ENCODE measurements at places on chromosomes 4 and X.
A peak's percentile ranks its signal among the peaks of the same experiment; 100 is the strongest.

DNA sequence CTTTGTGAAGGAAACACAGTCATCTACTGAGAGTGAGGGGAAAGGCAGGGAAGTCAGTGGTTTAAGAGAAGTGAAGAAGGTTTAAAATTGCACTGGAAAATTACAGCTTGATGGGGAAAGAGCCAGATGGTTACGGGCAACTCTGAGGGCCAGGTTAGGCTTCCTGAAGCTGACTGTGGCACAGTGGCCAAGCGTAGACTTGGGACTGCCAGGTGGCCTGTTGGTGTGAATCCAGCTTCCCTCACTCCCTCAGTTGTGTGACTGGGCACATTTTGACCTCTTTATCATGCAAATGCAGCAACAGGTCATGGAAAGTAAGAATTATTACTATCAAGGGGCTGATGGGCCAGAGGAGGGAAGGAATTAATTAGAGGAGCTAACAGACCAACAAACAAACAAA is 390.1 kb downstream of the UNC5C start:
- DNase-seq: no peak
- no peak overlapping the region for H3K4me3 ChIP-seq
- peaks cover 26% of the 10 kb centered on the region for H3K4me1 ChIP-seq
- no peaks in the 10 kb centered on the region for H3K36me3 ChIP-seq

- DNase-seq: no peak
- H3K27ac ChIP-seq: no peak overlapping the region
- H3K4me1 ChIP-seq: peaks cover 24% of the 10 kb centered on the region
- peaks cover 5% of the 10 kb centered on the region for H3K36me3 ChIP-seq
- H3K4me3 ChIP-seq: no peak overlapping the region
Observed at GRCh38 chr4:123819362-123820035, 422.9 kb downstream of the SPRY1 start.

DNA sequence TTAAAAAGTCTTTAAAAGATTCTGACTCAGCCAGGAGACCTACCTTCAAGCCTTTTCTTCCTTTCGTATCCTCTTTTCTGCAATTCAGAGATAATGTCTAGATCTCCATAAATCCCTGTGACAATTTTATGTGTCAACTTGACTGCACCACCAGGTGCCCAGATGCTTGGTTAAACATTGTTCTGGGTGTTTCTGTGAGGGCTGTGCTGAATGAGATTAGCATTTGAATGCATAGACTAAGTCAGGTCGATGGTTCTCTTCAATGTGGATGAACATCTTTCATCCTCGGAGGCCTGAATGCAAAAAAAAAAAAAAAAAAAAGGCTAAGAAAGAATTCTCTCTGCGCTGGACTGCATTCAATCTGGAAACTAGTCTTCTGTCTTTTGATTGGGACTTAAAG is 1082.7 kb downstream of the NLGN4X start:
- H3K4me3 ChIP-seq: no peak overlapping the region
- H3K27me3 ChIP-seq: no peaks in the 10 kb centered on the region
- peaks cover 11% of the 10 kb centered on the region for H3K4me1 ChIP-seq
- H3K27ac ChIP-seq: peak overlapping the region; percentile 39
- H3K36me3 ChIP-seq: no peaks in the 10 kb centered on the region
- DNase-seq: no peak

GRCh38 chr4:95580226-95580625 is 31.5 kb upstream of the UNC5C start:
- H3K27ac ChIP-seq: no peak overlapping the region
- H3K4me3 ChIP-seq: no peak overlapping the region
- peaks cover 4% of the 10 kb centered on the region for H3K4me1 ChIP-seq
- peak; percentile 16 for DNase-seq
- no peaks in the 10 kb centered on the region for H3K27me3 ChIP-seq

DNA sequence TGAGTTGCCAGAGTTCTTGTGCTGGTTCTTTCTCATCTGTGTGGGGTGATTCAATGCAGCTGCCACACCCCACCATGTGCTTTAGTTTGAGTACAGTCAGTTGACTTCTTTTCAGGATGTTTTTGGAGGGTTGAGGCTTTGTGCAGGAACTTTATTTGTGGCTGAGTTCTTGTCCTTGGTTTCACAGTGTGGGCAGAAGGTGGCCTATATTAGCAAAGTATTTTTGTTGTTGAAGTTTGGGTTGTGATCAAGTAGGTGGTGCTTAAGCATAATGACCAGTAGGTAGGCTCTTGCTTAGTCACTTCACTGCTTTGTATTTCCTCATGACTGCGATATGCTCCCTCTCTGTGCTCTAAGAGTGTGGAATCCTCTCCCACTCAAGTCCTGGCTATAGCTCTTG is 80.3 kb downstream of the ARHGAP24 start:
- peaks cover 18% of the 10 kb centered on the region for H3K36me3 ChIP-seq
- H3K4me3 ChIP-seq: no peak overlapping the region
- H3K27me3 ChIP-seq: no peaks in the 10 kb centered on the region
- no peak overlapping the region for H3K27ac ChIP-seq

- DNase-seq: no peak
- peaks cover 18% of the 10 kb centered on the region for H3K36me3 ChIP-seq
- peaks cover 3% of the 10 kb centered on the region for H3K4me1 ChIP-seq
- no peak overlapping the region for H3K27ac ChIP-seq
Observed at GRCh38 chr4:31190671-31191070, 470.5 kb downstream of the PCDH7 start.

DNA sequence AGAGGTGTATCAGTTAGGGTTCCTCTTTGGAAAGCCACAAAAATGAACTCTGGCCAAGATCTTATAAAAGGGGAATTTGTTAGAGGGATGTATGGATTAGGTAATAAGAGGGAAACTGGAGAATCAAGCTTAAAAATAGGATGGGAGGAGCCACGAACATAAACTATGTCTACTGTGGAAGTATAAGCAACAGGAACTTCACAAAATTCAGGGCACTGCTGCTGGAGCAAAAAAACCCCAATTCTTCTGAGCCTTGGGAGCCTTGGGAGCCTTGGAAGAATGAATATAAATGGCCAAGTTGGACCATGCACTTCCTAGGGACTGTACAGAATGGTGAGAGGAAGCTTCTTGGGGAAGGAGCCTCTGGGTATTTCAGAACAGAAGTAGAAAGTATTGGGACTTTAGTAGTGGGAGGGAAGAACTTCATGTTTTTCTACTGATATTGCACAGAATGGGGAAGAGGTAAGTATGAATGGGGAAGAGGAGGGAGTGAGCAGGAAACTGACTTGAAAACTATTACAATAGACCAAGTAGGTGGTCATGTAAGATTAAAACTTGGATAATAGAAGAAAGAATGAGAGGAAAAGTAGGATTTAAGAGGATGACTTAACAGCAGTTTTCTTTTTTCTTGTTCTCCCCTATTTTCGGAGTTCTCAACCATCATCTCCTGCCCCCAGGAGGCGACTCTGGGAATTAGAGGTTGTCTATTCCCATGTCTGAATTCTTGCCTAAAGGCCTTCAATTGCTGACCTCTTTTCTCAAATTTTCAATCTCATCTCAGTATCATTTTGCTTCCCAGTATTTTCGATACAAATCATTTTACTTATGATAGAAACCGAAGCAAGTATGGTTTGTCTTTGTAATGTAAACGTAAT is 44.4 kb upstream of the TAPT1 start:
- no peaks in the 10 kb centered on the region for H3K27me3 ChIP-seq
- peaks cover 5% of the 10 kb centered on the region for H3K36me3 ChIP-seq
- peak; percentile 21 for DNase-seq
- H3K4me1 ChIP-seq: no peaks in the 10 kb centered on the region
- H3K4me3 ChIP-seq: no peak overlapping the region
- no peak overlapping the region for H3K27ac ChIP-seq

DNA sequence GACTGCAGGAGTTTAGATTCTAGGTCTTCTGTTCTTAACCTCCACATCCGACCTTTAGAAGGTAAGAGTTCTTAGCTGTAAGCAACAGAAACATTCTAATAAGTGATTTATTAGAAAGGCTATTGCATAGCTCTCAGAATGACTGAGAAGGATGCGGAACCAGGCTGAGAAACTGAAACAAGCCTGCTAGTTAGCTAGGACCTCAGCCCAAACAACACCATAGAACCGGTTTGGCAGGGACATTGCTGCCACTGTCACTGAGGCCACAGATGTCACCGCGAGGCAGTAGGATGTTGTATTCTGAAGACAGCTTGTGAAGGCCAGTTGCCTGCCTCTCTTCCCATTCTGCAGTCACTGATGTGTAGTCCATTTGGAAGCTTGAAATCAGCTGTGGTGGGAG is 160.0 kb upstream of the ARX start:
- no peaks in the 10 kb centered on the region for H3K36me3 ChIP-seq
- no peaks in the 10 kb centered on the region for H3K27me3 ChIP-seq
- peaks cover 58% of the 10 kb centered on the region for H3K4me1 ChIP-seq
- no peak overlapping the region for H3K27ac ChIP-seq
- H3K4me3 ChIP-seq: no peak overlapping the region
- no peak for DNase-seq

GRCh38 chr4:108149588-108150380 is 18.9 kb downstream of the LEF1 start:
- H3K4me3 ChIP-seq: no peak overlapping the region
- H3K4me1 ChIP-seq: peaks cover 9% of the 10 kb centered on the region
- peaks cover 42% of the 10 kb centered on the region for H3K27me3 ChIP-seq

DNA sequence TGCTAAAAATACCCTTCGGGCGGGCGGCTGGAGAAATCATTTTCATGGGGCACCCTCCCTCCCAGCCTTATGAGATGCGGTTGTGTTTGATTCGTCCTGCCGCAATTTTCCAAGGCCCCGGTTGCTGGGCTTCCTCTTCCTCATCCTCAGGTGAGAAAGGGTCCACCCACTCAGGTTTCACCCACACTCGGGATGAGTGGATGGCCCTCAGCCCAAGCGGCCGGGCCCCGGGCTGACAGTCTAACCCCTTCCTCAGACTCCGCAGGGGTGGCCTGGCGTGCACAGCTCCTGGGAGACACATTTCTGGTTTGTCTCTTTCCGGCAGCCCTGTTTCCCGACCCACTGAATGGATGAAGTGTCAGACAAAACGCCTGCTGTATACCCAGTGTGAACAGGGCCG is 116.5 kb upstream of the LRPAP1 start:
- H3K27ac ChIP-seq: no peak overlapping the region
- no peaks in the 10 kb centered on the region for H3K36me3 ChIP-seq
- DNase-seq: no peak
- no peak overlapping the region for H3K4me3 ChIP-seq
- H3K4me1 ChIP-seq: no peaks in the 10 kb centered on the region

GRCh38 chr4:19857380-19857779 is 394.3 kb upstream of the SLIT2 start:
- H3K36me3 ChIP-seq: peaks cover 6% of the 10 kb centered on the region
- H3K27me3 ChIP-seq: no peaks in the 10 kb centered on the region
- H3K27ac ChIP-seq: no peak overlapping the region
- no peak for DNase-seq
- no peaks in the 10 kb centered on the region for H3K4me1 ChIP-seq
- no peak overlapping the region for H3K4me3 ChIP-seq

DNA sequence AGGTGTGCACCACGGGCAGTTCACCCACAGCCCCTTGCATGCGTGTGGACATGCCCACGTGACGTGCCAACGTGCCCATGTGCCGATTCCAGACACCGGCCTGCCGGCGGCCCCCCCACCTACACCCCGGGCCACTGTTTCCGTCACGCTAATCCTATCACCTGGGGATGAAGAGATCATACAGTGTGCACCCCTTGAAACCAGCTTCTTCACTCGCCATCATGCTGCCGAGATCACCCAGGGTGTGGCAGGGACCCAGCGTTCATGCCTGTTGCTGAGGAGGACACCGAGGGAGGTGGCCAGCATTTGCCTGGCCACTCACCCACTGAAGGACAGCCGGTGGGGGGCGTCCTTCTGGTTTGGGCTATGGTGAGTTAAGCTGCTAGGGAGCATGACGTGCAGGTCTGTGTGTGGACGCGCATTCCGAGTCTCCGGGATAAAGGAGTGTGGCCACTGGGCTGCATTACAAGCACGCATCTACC is 14.1 kb downstream of the CTBP1 start:
- H3K4me1 ChIP-seq: no peaks in the 10 kb centered on the region
- H3K27me3 ChIP-seq: no peaks in the 10 kb centered on the region
- H3K36me3 ChIP-seq: peaks cover 40% of the 10 kb centered on the region
- DNase-seq: no peak

DNA sequence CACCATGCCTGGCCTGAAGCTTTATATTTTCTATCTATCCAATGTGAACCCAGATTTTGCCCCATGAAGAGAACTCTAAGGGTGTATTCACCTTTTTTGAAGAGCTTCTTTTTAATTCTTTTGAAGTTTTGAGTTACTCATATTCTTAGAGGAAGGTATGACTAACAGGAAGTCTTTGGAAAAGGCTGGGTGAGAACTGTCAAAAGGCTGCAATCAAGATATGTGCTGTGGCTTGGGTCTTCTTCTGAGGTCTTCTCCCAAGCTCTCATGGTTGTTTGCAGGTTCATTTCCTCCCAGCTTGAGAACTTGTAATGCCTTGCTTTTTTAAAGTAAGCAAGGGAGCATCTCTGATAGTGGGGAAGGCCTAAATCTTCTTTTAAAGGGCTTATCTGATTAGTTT is 3.1 kb upstream of the C4orf17 start:
- no peaks in the 10 kb centered on the region for H3K36me3 ChIP-seq
- DNase-seq: no peak
- H3K4me3 ChIP-seq: no peak overlapping the region
- H3K27me3 ChIP-seq: no peaks in the 10 kb centered on the region

DNA sequence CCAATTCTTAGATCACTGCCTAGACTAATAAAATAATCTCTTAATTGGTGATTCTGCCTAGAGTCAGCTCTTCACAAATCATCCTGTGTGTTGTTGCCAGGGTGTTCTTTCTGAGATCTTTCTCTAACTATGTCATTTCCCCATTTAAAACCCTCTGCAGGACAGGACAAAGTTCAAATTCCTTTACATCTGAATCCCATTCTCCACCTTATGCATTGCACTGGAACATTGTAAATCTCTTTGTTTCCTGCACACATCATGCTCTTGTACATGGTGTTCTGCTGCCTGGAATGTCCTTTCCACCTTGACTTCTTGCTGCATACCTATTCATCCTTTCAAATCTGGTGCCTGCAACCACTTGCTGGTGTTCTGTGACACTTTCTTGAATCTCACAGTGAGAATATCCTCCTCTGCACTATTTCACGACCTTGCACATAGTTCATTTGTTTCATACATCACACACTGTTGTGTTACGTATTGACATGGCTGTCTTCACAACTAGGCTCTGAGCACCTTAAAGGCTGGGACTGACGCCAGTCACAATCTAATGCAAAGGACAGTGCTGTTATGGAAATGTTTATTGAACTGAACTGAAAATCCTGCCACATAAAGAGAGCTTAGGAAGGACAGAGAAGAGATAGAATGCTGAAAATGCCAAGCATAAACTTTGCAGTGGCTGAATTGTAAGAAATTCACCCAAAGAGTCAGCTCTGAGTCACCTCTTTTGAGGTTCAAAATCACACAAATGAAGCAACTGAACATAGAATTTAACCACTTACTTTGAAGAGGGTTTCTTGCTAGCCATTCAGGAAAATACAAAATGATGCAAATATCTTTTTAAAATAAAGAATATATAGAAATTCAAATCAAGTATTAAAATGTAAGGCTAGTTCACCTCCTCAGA is 26.4 kb upstream of the SMIM14 start:
- no peak overlapping the region for H3K4me3 ChIP-seq
- no peaks in the 10 kb centered on the region for H3K4me1 ChIP-seq
- H3K27ac ChIP-seq: no peak overlapping the region
- no peaks in the 10 kb centered on the region for H3K27me3 ChIP-seq
- DNase-seq: no peak
